Activated naive CD4-positive, alpha-beta T cell treated with anti-CD3 and anti-CD28 coated beads for 36 hours (primary cell): ENCODE measurements at places on chromosomes 7 and 10.

- DNase-seq = no peak
Measured at GRCh38 chr7:42208572-42208971, 28.4 kb downstream of the GLI3 start.

DNA sequence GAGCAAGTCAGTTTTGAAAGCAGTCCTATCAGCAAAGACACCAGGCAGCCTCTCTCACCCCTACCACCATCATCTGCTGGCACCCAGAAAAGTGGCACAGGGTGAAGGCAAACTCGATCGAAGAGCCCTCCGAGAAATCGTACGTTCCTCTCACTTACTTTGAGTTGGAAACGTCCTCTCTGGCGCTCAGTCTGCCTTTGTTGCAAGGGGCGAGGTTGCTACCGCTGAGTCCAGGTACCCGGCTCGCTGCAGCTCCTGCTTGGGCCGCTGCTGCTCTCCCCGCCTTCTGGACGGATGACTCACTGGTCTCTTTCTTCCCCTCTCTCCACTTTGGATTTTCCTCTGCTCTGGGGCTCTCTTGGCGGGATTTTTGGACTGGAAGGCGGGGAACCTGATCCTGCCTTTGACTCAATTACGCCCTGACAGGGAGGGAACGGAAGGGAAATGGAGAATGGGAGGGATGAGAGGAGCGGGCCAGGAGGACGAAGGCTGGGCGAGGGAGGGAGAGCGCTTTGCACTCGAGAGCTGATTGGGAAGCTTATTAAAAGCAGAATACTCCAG, at the start of gene PTN:
PTN (minus strand) TSS at position 453 of the 561 bp plus-strand sequence. CDS start 88,760 bp downstream, outside the sequence.
- DNase-seq = no peak

GRCh38 chr10:112379635-112380296, 5.8 kb downstream of the ACSL5 start:
- DNase-seq = no peak

GRCh38 chr10:84334811-84335210, 6.4 kb downstream of the CCSER2 start:
- no peak for DNase-seq

- peak; percentile 16 for DNase-seq
Measured at GRCh38 chr10:101136007-101136707, 5.1 kb downstream of the TLX1 start.

GRCh38 chr7:155681663-155682062, 37.2 kb downstream of the RBM33 start:
- no peak for DNase-seq

DNA sequence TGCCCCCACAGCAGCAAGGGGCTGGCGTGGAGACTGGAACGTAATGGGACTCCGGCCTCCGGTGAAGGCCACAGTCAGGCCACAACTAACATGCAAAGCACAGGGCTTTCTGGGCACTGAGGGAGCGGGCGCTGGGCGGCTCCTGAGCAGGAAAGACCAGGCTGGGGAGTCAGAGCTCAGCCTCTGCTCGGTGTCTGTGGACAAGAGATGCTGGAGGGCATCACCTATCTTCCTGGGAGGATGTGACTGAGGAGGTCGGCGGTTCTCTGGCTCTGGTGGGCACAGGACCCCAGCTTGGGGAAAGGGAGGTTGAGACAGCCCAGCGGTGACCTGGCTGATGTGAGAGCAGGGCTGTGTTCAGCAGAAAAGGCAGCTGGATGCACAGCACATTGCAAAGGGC, 11.7 kb downstream of the CNPY1 start:
- DNase-seq = no peak

DNA sequence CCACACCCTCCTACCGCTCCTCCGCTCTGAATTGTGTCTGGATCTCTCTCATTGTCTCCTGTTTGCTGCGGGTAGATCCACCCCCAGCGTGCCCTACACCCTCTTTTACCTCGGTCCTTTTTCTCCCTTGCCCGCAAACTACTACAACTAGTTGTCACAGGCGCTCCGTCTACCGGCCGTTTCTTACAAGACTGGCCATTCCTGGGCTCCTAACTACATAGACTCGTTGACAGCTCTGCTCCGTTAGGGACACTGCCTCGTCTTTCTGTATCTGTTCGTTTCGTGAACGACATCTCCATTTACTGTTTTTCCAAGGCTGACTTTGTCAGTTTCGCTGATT, 786 bp downstream of the TAF3 start:
- peak; percentile 53 for DNase-seq

DNA sequence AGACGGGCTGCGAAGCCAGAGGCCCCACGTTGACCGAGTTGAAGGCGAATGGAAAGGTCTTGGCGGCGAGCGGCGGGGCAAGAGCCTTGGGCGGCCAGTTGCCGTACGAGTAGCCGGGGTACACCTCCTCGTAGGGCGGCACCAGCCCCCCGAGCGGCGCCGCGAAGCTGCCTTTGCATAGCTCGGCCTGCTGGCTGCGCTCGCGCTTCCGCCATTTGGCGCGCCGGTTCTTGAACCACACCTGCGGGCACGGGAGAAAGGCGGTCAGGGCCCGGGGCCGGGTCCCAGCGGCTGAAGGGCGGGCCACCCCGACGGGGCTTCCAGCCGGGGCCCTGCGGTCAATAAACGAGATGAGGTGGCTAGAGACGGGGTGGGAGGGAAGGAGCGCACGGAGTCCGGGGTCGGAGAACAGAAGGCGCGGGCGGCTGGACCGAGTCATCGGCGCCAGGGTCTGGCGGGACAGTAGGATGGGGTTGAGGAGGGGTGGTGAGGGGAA, 4.8 kb downstream of the ELOVL3 start:
- DNase-seq = peak; percentile 63

DNA sequence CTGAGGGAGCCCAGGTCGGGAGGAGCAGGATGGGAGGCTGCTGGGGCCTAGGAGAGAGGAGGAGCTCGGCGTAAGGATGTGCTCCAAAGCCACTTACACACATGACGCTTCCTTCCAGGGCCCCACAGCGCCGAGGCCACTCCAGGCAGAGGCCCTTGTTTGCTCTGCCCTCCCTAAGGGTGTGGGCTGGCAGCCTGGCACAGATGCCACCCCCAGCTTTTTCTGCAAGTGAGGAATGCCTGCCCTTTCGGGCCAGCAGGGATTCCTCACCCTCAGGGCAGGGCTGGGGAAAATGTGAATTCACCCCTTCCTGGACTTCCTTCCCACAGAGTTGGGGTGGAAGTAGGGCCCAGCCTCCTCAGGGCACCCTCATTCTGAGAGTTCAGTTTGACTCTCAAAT, 5.6 kb upstream of the AQP1 start:
- DNase-seq = no peak

- DNase-seq = no peak
Measured at GRCh38 chr10:30959836-30960210, 71.8 kb downstream of the ZNF438 start.

- no peak for DNase-seq
Measured at GRCh38 chr10:111161109-111161874, 84.5 kb downstream of the ADRA2A start.

- no peak for DNase-seq
Measured at GRCh38 chr7:6730343-6730633, 23.5 kb upstream of the ZNF12 start.

GRCh38 chr7:18901982-18902421, 215.4 kb downstream of the TWIST1 start:
- no peak for DNase-seq

GRCh38 chr7:936386-937054, 18.0 kb downstream of the ADAP1 start:
- DNase-seq = peak; percentile 25

DNA sequence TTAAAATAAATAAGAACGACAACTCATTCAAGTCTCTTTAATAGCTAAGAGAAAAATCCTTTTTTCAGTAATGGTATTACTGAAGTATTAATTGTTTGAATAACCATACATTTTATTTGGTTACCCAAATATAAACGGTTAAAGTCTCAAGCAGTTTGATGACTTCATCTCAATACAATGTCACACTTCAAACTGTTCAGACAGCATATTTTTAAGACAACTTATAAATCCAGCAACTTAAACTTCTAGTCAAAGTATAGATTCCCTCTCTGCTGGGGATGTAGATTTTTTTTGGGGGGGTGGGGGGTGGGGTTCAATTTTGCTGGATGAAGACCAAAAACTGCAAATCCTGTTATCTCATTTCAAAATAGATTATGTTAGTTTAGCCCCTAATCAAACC, 42.0 kb downstream of the GNA12 start:
- DNase-seq = no peak

DNA sequence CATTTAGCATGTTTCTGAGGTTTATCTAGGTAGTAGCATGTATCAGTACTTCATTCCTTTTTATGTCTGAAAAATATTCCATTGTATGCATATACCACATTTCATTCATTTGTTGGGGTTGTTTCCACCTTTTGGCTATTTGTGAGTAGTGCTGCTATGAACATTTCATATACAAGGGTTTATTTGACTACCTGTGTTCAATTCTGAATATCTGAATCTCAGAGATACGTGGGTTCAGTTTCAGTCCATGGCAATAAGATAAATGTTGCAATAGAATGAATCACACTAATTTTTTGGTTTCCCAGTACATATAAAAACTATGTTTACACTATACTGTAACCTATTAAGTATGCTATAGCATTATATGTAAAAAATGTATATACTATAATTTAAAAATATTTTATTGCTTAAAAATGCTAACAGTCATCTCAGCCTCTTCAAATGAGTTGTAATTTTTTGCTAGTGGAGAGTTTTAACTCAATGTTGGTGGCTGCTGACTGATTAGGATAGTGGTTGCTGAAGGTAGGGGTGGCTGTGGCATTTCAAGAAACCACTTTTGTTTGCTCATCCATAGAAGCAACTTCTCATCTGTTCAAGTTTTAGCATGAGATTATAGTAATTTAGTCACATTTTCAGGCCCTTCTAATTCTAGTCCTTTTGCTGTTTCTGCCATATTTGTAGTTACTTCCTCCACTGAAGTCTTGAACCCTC, 13.9 kb downstream of the PLEKHA1 start:
- peak; percentile 73 for DNase-seq

DNA sequence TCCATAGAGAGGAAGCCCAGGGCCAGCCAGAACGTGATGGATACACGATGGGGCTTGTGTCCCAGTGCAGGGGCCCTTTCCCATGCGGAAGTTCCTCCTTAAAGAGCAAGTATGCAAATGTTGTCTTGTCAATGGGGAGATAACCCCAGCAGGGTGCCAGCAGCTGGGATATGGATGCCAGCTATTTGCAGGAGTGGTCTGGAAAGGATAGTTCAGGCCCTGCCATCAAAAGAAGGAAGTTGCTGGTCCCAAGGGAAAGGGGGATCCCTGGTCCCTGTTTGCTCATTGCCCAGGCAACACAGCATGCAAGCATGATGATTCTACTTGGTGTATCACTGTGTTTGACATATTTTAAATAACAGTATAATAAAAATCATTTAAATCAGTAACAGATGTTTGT, 73.1 kb upstream of the HECW1 start:
- no peak for DNase-seq

GRCh38 chr10:78225594-78225993, 191.9 kb downstream of the RPS24 start:
- DNase-seq = no peak

- no peak for DNase-seq
Measured at GRCh38 chr7:132145063-132145462, 431.2 kb downstream of the PLXNA4 start.

GRCh38 chr10:120841522-120842189, 9.5 kb upstream of the WDR11 start:
- DNase-seq = no peak

DNA sequence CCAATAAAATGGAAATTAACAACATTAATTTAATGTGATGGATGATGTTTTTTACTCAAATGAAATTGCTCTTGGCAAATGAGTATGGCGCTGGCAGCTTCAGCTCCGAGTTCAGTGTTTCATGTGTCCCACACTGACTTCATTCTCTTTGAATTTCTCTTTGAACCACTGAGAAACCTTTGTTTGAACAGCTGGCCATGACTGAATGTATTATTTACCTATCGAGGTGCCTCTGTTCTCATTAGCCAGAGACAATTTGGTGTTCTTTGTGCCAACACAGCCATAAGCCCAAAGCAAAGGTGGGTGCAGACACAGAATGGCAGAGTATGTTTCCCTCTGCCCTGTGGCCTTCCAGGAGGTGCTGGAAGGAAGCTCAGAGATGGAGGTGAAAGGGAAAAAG, 42.1 kb downstream of the TMEM178B start:
- no peak for DNase-seq

DNA sequence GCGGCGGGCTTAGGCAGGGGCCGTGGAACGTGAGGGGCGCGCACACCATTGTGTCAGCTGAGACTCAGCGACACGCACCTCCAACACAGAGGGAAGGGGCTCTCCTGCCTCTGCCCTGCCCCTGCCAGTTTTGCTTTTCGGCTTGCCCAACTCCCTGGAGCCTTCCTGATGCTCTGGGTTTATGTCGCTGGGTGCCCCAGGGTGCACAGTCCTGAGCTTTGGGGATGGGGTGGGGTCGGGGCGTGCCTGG, 13.3 kb downstream of the TMEM120A start:
- DNase-seq = no peak

DNA sequence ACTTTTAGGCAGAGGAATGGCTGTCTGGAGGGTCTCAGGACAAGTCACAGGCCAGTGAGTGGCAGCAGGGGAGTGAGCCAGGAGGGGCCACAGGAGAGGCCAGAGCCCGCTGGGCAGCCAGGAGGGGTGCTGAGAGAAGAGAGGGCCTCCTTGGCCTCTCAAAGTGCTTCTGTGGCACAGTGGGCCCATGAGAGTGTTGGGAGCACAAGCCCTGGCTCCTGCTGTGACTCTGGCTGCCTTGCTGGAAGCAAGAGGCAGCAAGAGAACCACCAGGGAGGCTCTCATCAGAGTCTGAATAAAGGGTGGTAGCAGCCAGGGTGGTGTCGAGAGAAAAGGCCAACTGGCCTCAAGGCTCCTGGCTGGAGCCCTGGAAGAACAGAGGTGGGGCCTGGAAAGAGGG, 91.1 kb downstream of the VOPP1 start:
- no peak for DNase-seq

- no peak for DNase-seq
Measured at GRCh38 chr10:86164960-86165630, 201.5 kb downstream of the GRID1 start.

DNA sequence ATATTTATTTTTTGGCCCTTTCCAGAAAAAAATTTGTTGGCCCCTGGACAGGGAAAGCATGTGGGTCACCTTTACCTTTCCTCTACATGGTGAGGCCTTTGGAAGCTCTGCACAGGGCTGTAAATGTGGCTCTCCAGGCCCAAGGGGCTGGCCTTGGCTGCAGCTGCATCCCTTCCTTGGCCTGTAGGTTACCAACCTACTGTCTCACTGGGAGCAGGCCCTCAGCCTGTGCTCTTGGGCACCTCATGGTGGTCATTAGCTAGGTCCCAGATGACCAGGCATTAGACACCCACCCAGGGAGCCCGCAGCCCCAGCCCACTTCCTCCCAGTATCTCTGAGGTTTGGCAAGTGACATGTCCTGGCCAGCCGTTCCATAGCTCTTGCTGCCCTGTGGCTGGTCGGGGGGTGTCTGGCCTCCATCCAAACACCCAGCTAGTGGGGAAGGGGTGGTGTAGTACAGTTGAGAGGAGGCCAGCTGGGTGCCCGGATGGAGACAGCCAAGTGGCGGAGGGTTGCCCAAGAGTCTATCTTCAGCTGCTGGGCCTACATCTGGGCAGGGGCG, 7.1 kb upstream of the CPA5 start:
- DNase-seq = no peak

GRCh38 chr10:100318207-100318606, 11.8 kb downstream of the PKD2L1 start:
- no peak for DNase-seq
